ENCODE measurements at places on chromosomes 4 and X. TPM values are rescaled to one million over a fixed set of nuclear protein-coding genes. Genes with fewer than 3 reads are reported as not detected.

The GLRA2 gene
- total RNA-seq: not detected

The COL4A5 gene
- 57.7 TPM for total RNA-seq

The BCORL1 gene
- total RNA-seq: 2.6 TPM

The DCAF8L2 gene
- total RNA-seq: not detected

The PPBP gene
- not detected for total RNA-seq

The SYNPO2 gene
- total RNA-seq: 7.0 TPM

The RASSF6 gene
- not detected for total RNA-seq

The RBM46 gene
- total RNA-seq: not detected

The TLR7 gene
- total RNA-seq: under 0.01 TPM

The PDZD11 gene
- total RNA-seq: 40.3 TPM

The OTC gene
- not detected for total RNA-seq

The MAGEC1 gene
- total RNA-seq: not detected

The SLC10A3 gene
- 17.5 TPM for total RNA-seq

The TASL gene
- not detected for total RNA-seq

The TNIP3 gene
- 0.25 TPM for total RNA-seq

The METTL14 gene
- total RNA-seq: 61.9 TPM

The SYAP1 gene
- 52.1 TPM for total RNA-seq

The PDCL2 gene
- not detected for total RNA-seq

The NONO gene
- 400 TPM for total RNA-seq

The GNL3L gene
- total RNA-seq: 26.1 TPM

The PCDH18 gene
- 82.2 TPM for total RNA-seq
